ENCODE measurements at places on chromosomes 13 and 19. TPM values are rescaled to one million over a fixed set of nuclear protein-coding genes. Genes with fewer than 3 reads are reported as not detected.

DNA sequence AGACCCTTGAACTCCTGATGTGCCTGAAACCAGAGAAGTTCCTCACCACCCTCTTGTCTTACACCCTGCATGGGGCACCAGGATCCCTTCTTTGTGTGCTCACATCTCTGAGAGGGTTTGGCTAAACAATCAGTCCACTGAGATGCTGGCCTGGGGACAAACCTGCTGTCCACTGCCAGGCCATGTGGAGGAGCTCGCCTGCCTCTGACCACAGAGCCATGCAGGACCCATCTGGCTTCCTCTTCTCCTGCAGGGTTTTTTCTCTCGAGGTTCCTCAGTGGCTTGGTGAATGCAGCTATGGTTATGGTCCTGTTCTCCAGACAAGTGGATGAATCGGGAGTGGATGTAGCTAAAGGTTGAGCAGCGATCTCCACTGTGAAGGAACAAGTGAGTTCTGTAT is 49.1 kb upstream of the MEDAG start:
- peaks cover 4% of the 10 kb centered on the region for H3K36me3 ChIP-seq
- no peak overlapping the region for H3K4me3 ChIP-seq
- H3K27ac ChIP-seq, result no peak overlapping the region
- H3K27me3 ChIP-seq, result peaks cover 7% of the 10 kb centered on the region
- no peak for DNase-seq

GRCh38 chr19:11088506-11089253 is 583 bp upstream of the LDLR start:
- H3K27ac ChIP-seq, result peak overlapping the region; percentile 94
- H3K4me1 ChIP-seq, result peaks cover 16% of the 10 kb centered on the region
- no peak for DNase-seq
- no peaks in the 10 kb centered on the region for H3K36me3 ChIP-seq

GADD45B gene
- total RNA-seq, result 31.1 TPM

DNA sequence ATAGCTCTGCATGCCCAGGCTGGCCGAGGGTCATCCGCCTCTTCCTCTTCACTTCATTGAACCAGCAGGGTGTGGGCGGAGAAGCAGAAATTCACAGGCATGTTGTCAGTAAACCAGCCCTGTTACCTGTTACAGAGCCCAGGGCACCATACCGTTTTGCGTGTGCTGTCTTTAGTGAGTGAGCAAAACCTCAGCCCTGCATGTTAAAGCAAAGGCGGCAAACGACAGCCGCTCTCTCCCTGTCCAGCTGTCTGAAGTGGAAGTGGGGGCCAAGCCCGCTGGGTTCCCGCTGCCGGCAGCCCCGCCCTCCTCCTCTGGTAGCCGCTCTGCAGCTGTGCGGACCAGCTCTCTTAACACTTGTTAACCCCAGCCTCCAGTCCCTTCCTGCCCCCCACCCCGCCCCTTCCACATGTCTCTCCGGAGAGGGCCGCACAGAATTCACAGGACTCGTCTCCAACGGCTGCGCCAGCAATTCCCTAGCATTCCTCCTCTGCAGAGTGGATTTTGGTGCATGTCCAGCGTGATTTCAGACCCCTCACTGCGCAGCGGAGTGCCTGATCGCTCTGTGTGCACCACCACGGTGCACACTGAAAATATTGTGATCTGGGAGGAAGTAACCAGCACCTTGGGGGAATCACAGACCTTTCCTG is 12.7 kb downstream of the KLHL26 start:
- H3K4me1 ChIP-seq, result peaks cover 37% of the 10 kb centered on the region
- H3K27me3 ChIP-seq, result no peaks in the 10 kb centered on the region
- peak overlapping the region; percentile 46 for H3K27ac ChIP-seq

DNA sequence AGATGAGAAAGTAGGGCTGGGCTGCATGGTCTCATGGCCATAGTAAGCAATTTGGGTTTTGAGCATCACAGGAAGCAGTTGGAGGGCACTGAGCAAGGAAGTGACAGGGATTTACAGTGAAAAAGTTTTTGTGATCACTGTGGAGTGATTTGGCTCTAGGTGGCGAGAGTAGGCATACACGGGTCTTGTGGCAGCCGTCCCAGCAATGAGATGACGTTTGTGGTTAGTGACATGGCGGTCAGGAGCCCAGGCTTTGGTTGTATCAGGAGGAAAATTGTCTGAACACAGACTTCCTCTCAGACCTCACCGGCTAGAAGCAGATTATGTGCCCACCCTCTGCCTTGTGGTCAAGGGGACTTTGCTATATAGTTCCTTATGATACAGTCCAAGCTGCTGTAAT is 3.3 kb downstream of the ZNF444 start:
- no peak for DNase-seq
- no peak overlapping the region for H3K27ac ChIP-seq
- peaks cover 30% of the 10 kb centered on the region for H3K4me1 ChIP-seq
- H3K27me3 ChIP-seq, result no peaks in the 10 kb centered on the region
- H3K36me3 ChIP-seq, result peaks cover 7% of the 10 kb centered on the region

CCDC169 gene
- 3.2 TPM for total RNA-seq
